ENCODE measurements at places on chromosomes 13 and 19.

- DNase-seq: no peak
Measured at GRCh38 chr19:6911523-6911922, 24.1 kb downstream of the ADGRE1 start.

GRCh38 chr19:12628040-12629022 is 17.6 kb downstream of the ZNF791 start:
- DNase-seq: no peak

GRCh38 chr19:14073925-14074838 is 1.6 kb downstream of the MISP3 start:
- no peak for DNase-seq

DNA sequence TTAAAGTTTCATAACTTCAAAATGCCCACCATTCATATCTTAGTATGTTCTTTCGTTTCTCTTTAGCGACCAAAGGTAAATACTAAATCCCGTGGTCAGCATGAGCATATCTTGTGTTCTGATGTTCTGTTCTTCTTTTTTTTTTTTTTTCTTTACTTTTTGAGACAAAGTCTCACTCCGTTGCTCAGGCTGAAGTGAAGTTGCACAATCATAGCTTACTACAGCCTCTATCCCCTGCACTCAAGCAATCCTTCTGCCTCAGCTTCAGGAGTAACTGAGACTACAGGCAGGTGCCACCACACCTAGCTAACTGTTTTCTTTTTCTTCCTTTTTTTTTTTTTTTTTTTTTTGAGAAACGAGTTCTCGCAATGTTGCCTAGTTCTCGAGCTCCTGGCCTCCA is 60.9 kb upstream of the ATP12A start:
- DNase-seq: no peak

DNA sequence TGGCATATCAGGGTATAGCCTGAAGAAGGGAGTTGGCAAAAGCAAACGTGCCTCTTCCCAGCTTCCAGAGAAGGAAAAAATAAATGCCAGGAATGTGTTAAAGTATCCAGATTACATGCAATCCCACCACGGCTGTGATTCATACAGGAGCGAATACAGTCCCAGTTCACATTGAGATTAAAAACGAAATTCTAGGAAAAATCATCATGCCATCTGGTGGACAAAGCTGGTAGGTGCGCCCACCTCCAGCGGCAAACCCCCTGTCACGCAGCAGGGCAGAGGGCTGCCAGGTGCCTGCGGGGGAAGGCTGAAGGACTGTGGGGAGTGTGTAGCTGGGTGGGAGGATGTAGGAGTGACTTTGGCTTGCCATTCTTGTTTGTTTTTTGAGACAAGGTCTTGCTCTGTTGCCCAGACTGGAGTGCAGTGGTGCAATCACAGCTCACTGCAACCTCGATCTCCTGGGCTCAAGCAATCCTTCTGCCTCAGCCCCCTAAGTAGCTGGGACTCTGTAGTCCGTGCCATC is 6.4 kb upstream of the DMWD start:
- DNase-seq: peak; percentile 71

GRCh38 chr13:46617229-46617721 is 64.3 kb downstream of the LRCH1 start:
- no peak for DNase-seq

DNA sequence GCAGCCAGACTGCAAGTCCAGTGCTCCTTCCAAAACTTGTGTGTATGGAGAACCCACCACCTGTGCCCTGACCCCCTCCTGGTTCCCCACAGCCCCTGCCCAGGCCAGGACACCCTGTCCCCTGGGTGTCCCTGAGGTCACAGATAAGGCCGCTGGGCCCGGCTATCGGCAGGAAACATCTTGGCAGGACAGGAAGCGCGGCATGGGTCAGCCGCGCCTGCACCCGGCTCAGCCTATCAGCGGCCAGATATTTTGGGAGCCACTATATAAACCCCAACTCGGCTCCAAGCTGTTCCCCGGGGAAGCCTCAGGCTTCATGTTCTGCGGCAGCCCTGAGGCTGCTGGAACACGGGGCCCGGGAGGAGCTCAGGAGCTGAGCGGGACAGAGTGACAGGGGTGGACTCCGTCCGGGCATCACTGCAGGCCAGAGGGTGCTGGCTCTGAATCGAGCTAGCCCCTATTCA is 60.8 kb downstream of the AP1M1 start:
- no peak for DNase-seq

DNA sequence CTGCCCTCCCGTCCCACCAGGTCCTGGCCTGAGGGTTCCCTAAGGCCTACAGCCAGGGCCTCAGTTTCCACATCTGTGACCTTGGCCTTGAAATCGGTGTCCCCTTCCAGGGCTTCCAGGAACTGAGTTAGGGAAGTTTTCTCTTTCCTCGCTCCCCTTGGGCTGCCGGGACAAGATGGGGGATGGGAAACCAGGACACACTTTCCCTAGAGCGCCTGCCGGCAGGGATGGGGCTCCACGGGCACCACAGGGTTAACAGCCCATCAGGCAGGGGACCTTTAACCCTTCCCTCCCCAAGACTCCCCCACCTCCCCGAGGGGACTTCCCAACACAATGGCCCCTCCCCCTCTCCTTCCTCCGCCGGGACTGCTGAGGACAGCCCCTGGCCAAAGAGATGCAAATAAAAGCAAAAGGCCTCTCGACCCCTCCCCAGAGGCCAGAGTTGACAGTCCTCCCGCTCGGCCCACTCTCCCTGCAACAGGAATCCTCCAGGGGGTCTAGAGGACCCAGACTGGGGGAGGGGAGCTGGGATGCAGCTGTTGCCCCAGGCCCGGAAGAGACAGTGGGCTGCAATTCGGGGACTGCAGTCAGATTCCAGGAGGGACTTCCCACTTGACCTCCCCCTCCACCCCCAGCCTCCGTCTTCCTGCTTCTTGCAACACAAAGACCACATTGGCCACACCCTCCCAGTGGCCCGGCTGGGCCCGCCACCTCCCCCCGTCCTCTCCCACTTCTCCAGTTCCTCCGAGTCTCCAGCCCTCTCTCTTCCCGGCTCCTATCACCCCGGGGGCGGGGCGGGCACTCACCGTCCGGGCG is 3.4 kb downstream of the BBC3 start:
- DNase-seq: peak; percentile 70

DNA sequence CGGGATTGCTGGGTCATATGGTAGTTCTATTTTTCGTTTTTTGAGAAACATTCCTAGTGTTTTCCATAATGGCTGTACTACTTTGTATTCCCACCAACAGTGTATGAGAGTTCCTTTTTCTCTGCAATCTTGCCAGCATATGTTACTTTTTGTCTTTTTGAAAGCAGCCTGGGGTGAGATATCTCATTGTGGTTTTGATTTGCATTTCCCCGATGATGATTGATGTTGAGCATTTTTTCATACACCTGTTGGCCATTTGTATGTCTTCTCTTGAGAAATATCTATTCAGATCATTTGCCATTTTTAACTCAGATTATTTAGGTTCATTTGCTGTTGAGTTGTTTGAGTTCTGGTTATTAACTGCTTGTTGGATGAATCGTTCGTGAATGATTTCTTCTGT is 18.5 kb upstream of the ATP12A start:
- no peak for DNase-seq

DNA sequence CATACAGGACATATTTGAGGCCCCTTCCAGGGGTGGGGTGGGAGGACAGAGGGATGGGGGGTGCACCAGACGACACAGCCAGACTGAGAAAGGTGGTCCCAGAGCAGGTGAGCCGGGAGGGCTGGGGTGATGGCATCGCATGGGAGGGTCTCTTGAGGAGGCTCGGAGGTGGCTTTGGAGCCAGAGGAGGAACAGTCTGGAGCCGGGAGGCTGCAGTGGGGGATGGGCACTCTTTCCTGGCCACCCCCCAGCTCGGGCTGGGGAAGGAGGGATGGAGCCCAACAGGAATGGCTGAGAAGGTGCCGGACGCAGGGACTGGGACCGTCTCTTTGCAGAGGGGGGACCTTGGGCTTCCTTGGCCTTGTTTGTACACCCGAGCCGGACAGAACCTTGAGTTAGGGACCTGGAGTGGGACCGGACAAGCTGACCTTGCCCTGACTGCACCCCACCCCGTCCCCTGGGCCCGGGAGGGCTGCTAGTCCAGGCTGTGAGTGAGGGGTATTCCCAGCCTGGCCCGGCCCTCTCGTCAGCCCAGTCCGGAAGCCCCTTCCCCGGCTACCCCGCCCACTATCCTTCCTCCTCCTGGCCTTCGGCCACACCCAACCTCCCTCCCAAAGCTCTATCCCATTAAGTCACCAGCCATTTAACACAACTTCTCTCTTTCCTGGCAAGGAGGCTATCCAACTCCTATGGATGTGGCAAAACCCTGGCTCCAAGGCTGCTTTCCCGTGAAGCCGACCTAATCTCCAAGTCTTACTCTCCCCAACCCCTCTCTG is 816 bp upstream of the TBXA2R start:
- DNase-seq: no peak

GRCh38 chr13:39381456-39381855 is 221.5 kb downstream of the LHFPL6 start:
- no peak for DNase-seq

- DNase-seq: no peak
Measured at GRCh38 chr13:106464076-106464475, 71.4 kb downstream of the EFNB2 start.

- DNase-seq: no peak
Measured at GRCh38 chr19:37933937-37934358, 26.9 kb downstream of the SIPA1L3 start.

- no peak for DNase-seq
Measured at GRCh38 chr13:71831716-71832115, 35.3 kb downstream of the DACH1 start.

- no peak for DNase-seq
Measured at GRCh38 chr19:16654627-16655026, 5.3 kb downstream of the SMIM7 start.

GRCh38 chr19:44653977-44654774 is 10.5 kb downstream of the PVR start:
- DNase-seq: peak; percentile 77
